Nasal cavity respiratory epithelium epithelial cell of viscerocranial mucosa (primary cell): ENCODE measurements at places on chromosomes 6 and 20. TPM values are rescaled to one million over a fixed set of nuclear protein-coding genes. Genes with fewer than 3 reads are reported as not detected.

DLL1 gene
- 2.7 and 6.1 TPM in 2 replicates for total RNA-seq

ABHD12 gene
- 27.1 and 27.3 TPM in 2 replicates for total RNA-seq

WDR27 gene
- total RNA-seq = 14.4 and 31.0 TPM in 2 replicates

MTO1 gene
- 39.0 and 66.6 TPM in 2 replicates for total RNA-seq

VARS1 gene
- total RNA-seq = 61.2 and 98.7 TPM in 2 replicates

MCCD1 gene
- total RNA-seq = not detected in 2 replicates

ASIP gene
- not detected in 2 replicates for total RNA-seq

ZSCAN26 gene
- 6.2 and 10.8 TPM in 2 replicates for total RNA-seq

PKIB gene
- total RNA-seq = 2.4 and 3.3 TPM in 2 replicates

ARG1 gene
- under 0.01 TPM in 1 of 2 replicates, not detected in the other for total RNA-seq

SLC52A3 gene
- 0.34 and 3.5 TPM in 2 replicates for total RNA-seq

SPEF1 gene
- 0.14 TPM in 1 of 2 replicates, not detected in the other for total RNA-seq

PCSK2 gene
- not detected in 2 replicates for total RNA-seq

NHSL1 gene
- total RNA-seq = 12.0 and 34.8 TPM in 2 replicates

MAD2L1BP gene
- 20.8 and 23.3 TPM in 2 replicates for total RNA-seq

UBD gene
- not detected in 2 replicates for total RNA-seq

ZBP1 gene
- not detected in 2 replicates for total RNA-seq

SPDEF gene
- total RNA-seq = 1.4 and 2.1 TPM in 2 replicates

BNIP5 gene
- not detected in 2 replicates for total RNA-seq

PPIL6 gene
- 8.6 and 21.2 TPM in 2 replicates for total RNA-seq
